Aortic smooth muscle cell (primary cell): ENCODE measurements at places on chromosomes 5 and 9. TPM values are rescaled to one million over a fixed set of nuclear protein-coding genes. Genes with fewer than 3 reads are reported as not detected.

The TAF7 gene
- 81.0 and 83.9 TPM in 2 replicates for total RNA-seq

The NAIP gene
- total RNA-seq: 2.5 and 5.8 TPM in 2 replicates

The WHRN gene
- total RNA-seq: 0.25 and 0.53 TPM in 2 replicates

The GARIN3 gene
- not detected in 2 replicates for total RNA-seq

The FOXD4L3 gene
- total RNA-seq: 0.13 TPM in 1 of 2 replicates, not detected in the other

The SEMA6A gene
- total RNA-seq: 0.12 and 0.40 TPM in 2 replicates

The PRDM9 gene
- total RNA-seq: not detected in 2 replicates

The KCNIP1 gene
- not detected in 2 replicates for total RNA-seq

The PPWD1 gene
- total RNA-seq: 33.8 and 44.0 TPM in 2 replicates

The SLC6A19 gene
- not detected in 2 replicates for total RNA-seq

The SPATA31A3 gene
- total RNA-seq: not detected in 2 replicates

The HINT1 gene
- 192 and 236 TPM in 2 replicates for total RNA-seq

The OLFML2A gene
- total RNA-seq: 0.12 and 0.13 TPM in 2 replicates

The SHOC1 gene
- total RNA-seq: not detected in 2 replicates

The BOD1 gene
- 57.9 and 63.9 TPM in 2 replicates for total RNA-seq

The SLC34A1 gene
- not detected in 2 replicates for total RNA-seq

The UBE2D2 gene
- total RNA-seq: 48.7 and 50.7 TPM in 2 replicates

The DNAH5 gene
- total RNA-seq: 0.06 and 0.13 TPM in 2 replicates

The LECT2 gene
- total RNA-seq: not detected in 2 replicates

The CD14 gene
- total RNA-seq: 1.6 and 2.4 TPM in 2 replicates

The IL9 gene
- total RNA-seq: not detected in 2 replicates

The CFAP77 gene
- not detected in 2 replicates for total RNA-seq

The CHSY3 gene
- total RNA-seq: 11.9 and 13.2 TPM in 2 replicates

The TSSK1B gene
- total RNA-seq: under 0.01 and 0.13 TPM in 2 replicates

The TOMM5 gene
- 117 and 140 TPM in 2 replicates for total RNA-seq

The ZNF483 gene
- total RNA-seq: 1.3 and 1.9 TPM in 2 replicates

The CXCL14 gene
- total RNA-seq: 0.79 TPM in 1 of 2 replicates, not detected in the other

The MCCC2 gene
- total RNA-seq: 19.3 and 20.1 TPM in 2 replicates

The STC2 gene
- 251 and 773 TPM in 2 replicates for total RNA-seq

The ARL10 gene
- total RNA-seq: 7.5 and 7.9 TPM in 2 replicates

The UBE2QL1 gene
- 0.06 and 0.13 TPM in 2 replicates for total RNA-seq

The SPATA31C1 gene
- not detected in 2 replicates for total RNA-seq

The GADD45G gene
- total RNA-seq: 0.31 and 0.53 TPM in 2 replicates

The ACSL6 gene
- 0.25 TPM in 1 of 2 replicates, not detected in the other for total RNA-seq

The SLC25A2 gene
- total RNA-seq: 0.13 and 0.31 TPM in 2 replicates

The NEURL1B gene
- total RNA-seq: 3.4 and 6.2 TPM in 2 replicates

The IFNK gene
- not detected in 2 replicates for total RNA-seq

The IL13 gene
- not detected in 2 replicates for total RNA-seq

The RNF14 gene
- total RNA-seq: 76.2 and 91.0 TPM in 2 replicates

The CCDC183 gene
- total RNA-seq: 0.19 and 0.26 TPM in 2 replicates

The LCN10 gene
- not detected in 2 replicates for total RNA-seq

The DNAJC25 gene
- total RNA-seq: 6.5 and 7.1 TPM in 2 replicates

The PCDHGC5 gene
- total RNA-seq: 3.4 and 4.7 TPM in 2 replicates

The SUSD3 gene
- 0.26 TPM in 1 of 2 replicates, not detected in the other for total RNA-seq

The TPM2 gene
- 805 and 904 TPM in 2 replicates for total RNA-seq

The TAF11L10 gene
- not detected in 2 replicates for total RNA-seq

The PSAT1 gene
- 6.3 and 8.7 TPM in 2 replicates for total RNA-seq

The SOX30 gene
- total RNA-seq: not detected in 2 replicates

The DAB2IP gene
- total RNA-seq: 25.6 and 36.7 TPM in 2 replicates

The C9orf50 gene
- total RNA-seq: 0.13 and 0.19 TPM in 2 replicates
